LHCN-M2 (cell line): ENCODE measurements at places on chromosomes 5 and 9. TPM values are rescaled to one million over a fixed set of nuclear protein-coding genes. Genes with fewer than 3 reads are reported as not detected.

Gene NAIP
- 0.80 and 1.2 TPM in 2 replicates for total RNA-seq

Gene LHFPL2
- 97.3 and 104 TPM in 2 replicates for total RNA-seq

Gene RETREG1
- 2.4 and 4.0 TPM in 2 replicates for total RNA-seq

Gene F2RL2
- 0.52 and 0.71 TPM in 2 replicates for total RNA-seq

Gene PCDHGB4
- 0.69 and 0.71 TPM in 2 replicates for total RNA-seq

Gene KIF24
- 5.1 and 5.6 TPM in 2 replicates for total RNA-seq
